ENCODE measurements at places on chromosomes 2 and 18.

DNA sequence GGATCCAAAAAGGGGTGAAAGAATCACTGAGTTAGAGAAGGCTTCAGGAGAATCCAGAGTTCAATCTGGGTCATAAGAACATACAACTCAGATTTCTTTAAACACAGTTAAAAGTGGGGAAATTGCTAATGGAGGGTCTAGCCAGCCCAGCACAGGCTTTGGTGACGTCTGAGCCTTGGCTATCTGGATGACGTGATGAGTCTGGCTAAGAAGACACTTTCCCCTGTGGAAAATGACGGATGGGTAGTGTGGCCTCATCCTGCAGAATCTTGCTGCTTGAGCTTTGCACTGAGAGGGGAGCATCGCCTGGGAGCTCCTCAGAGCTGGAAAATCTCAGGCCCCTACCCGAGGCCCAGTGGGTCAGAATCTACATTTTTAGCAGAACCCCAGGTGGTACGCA, 19.2 kb downstream of the EDAR start:
- no peak for DNase-seq

- no peak for DNase-seq
Measured at GRCh38 chr2:6301426-6301825, 564.3 kb downstream of the CMPK2 start.

DNA sequence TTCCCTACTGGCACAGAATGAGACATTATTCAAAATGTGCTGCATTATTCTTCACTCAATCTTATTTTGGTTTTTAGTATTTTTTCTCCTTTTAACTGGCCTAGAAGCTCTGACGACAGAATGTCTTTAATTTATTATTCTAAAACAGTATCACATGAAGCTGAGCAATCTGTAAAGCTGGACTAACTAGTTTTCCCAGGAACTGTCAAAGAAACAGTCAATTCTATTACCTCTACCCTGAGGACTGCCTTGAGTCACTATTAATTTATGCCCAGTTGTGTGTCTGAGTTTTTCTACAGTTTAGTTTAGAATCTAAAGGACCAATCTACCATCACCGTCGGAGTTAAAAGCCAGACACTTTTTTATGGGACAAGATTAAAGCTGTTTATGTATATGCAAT, 31.6 kb downstream of the MBD2 start:
- DNase-seq, result no peak

- no peak for DNase-seq
Measured at GRCh38 chr2:238635647-238636051, 208.9 kb downstream of the ASB1 start.

DNA sequence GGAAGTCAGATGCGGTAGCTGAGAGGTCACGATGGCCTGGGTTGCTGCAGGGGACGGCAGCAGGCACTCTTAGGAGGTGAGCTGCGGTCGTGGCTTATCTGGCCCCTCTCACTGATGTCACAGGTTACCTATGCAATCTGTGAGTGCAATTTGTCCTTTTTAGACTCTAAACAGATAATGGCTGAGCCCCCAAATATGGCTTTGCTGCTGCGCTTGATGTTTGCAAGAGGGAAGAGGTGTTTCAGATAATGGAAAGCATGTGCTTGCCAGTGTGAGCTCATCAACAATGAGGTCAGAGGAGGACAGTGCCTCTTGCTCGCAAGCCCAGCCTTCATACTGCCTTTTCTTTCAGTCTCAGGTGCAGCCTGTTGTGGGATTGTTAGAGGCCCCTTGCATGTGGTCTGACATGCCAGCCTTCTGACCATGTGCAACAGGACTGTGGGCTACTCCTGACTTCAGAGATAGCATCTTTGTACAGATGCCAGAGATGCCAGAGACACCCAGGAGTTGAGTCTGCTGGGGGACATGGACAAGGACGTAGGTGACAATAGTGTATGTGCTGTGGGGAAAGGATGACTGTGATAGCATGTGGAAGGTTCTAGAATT, 151.3 kb downstream of the TANC1 start:
- DNase-seq, result no peak

DNA sequence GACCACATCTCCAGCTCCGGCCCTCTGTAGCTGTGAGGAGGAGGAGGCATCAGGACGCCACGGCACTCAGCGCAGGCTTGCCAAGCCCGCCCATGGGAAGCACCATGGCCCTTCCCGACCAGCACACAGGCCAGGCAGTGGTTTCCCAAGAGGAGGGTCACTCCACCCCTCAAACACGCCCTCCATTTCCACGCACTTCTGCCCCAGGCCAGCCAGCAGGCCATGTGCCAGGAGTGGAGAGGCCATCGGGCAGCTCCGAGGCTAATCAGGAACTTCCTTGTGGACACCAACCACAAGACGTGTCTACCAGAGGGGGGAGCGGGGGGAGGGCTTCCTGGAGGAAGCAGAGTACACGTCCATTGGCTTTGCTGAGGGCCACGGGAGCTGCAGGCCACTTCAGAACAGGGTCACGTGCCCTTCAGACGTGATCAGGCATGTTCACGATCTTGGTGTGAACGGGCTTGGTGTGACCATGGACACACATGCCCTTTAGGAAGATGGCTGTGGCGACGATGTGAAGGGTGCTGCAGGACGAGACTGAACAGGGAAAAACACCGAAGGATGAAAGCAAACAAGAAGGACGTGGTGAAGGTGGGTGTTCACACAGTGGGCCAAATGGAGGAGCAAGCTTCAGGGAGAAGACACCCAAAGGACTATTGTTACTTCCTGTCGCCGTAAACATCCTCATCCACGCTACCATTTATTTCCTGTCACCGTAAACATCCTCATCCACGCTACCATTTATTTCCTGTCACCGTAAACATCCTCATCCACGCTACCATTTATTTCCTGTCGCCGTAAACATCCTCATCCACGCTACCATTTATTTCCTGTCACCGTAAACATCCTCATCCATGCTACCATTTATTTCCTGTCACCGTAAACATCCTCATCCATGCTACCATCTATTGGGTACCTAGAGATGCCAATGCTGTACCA, 6.5 kb upstream of the MTERF4 start:
- DNase-seq, result no peak

DNA sequence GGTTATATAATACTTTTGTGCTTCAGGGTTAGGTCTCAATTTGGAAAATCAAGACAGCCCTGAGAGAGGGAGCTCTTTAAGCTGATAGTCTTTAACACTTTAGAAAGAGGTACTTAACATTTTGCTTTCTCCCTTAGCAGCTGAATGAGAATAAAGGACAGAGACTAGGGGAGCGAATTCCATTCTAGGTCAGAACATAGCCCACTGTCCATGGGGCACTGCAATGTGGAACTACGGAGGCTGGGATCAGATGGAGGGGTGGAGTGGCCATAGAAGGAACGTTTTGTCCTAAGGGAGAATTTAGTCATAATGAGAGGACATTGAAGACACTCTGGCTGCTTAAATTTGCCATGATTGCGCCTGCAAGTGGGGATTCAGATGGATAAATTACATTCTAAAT, 794 bp downstream of the GKN2 start:
- no peak for DNase-seq

GRCh38 chr2:191789796-191790195, 57.1 kb downstream of the CAVIN2 start:
- peak; percentile 42 for DNase-seq

- DNase-seq, result no peak
Measured at GRCh38 chr2:22153931-22154613, 1030.3 kb downstream of the TDRD15 start.

- no peak for DNase-seq
Measured at GRCh38 chr2:164624316-164624715, 3.0 kb upstream of the GRB14 start.

DNA sequence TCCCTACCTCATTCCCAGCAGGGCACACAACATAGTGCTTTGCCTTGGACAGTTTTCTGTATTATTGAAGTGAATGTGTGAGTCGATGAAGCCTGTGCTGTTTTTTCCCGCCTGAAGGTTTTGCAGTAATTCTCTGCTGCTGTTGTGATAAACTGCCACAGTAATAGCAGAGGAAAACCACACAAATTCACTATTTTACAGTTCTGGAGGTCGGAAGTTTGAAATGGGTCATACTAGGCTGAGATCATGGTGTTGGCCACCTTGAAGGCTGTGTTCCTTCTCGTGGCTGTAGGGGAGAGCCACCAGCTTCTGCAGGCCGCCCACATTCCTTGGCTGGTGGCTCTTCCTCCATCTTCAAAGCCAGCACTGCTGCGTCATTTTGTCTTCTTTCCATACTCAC, 678 bp upstream of the SLC16A14 start:
- DNase-seq, result no peak

GRCh38 chr18:63528863-63529492, 13.2 kb upstream of the SERPINB12 start:
- no peak for DNase-seq
